ENCODE measurements at places on chromosomes 4 and X.
A peak's percentile ranks its signal among the peaks of the same experiment; 100 is the strongest.

DNA sequence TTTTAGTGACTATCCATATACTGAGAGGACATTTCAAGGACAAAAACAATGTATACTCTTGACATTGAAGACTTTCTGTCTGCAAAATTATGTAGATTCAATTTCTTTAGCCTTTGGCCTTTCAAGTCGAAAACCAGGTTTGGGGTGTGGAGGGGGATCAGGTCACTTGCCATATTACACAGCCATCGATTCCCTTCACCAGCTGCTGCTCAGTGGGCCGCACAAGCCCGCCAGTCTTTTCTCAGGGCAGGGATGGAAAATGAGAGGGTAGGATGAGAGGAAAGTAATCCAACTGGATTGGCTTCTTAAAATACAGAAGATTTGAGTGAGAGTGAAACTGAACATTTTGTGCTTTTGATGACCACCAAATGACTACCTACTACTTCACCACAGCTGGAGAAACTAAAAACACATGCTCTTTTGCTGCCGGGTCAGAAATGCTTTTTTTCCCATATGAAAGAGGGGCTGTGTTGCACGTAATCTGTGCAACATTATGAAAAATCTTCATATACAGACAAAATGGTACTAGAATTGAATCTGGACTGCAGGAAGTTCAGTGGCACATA, 51.4 kb downstream of the FHL1 start:
- no peak for DNase-seq

- no peak for DNase-seq
These were observed 20.9 kb downstream of the MAPK10 start for GRCh38 chr4:86338989-86339388.

DNA sequence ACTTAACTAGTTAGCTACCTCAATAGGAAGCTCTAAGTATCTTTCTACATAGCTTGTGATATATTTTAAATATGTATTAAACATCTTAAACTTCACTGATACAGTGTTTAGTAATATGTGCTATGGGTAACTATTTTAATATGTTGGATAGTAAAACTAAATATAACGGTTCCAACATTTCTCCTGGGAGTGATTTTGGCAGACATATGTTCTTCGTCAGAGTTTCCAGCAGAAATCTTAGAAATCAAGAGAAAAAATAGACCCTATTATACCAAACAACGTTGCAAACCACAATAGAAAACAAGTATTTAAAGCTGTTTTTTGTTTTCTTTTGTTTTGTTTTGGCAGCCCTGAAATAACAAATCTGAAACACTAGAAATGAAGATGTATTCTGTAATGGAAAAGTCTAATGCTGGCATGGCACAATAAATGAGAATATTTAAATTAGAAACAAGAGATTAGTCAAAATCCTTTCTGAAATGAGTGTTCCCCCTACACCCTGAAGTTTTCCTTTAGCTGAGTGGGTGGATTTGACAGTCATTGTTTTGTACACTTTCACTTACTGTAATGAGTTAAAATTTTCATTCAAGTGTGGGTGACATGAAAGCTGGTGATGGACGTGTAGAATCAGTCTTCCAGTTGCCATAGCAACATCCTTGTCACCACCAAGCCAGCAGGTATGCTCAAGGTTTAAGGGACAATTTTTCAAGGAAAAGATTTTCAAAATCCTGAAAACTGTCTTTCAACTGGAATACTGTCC, 233.5 kb downstream of the SCFD2 start:
- no peak for DNase-seq

- no peak for DNase-seq
These were observed 4.5 kb downstream of the CHRDL1 start for GRCh38 chrX:110791071-110791470.

DNA sequence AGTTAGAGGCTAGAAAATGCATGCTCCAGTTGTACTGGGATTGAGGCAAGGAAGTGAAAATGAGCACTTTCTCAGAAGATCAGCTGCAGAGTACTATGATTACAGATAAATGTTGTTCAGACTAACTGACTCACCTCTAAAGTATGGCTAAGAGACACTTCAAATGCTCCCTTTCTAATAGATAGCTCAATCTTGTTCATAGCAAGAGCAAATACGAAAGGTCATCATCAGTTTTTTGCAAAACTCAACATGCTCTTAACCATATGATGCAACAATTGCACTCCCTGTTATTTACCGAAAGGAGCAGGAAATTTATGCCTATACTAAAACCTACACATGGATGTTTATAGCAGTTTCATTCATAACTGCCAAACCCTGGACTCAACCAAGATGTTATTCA, 838.4 kb upstream of the INTU start:
- no peak for DNase-seq

GRCh38 chr4:56085275-56085674, 136.5 kb downstream of the CEP135 start:
- DNase-seq: no peak

DNA sequence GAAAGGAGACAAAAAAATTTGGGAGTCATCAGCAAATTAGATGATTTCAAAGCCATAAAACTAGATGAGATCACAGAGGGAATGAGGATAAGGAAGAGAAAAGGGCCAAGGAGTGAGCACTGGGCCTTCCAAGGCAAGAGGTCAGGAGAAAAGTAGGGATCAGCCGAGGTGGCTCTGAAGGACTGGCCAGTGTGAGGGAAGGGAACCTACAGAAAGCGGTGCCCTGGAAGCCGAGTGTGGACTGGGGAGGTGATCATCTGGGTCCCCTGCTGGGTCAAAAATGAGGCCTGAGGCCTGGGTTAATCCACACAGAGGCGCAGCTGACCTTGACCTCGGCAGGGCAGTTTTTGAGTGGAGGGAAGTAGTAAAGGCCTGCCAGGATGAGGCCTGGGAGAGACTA, 133.8 kb downstream of the SMIM20 start:
- no peak for DNase-seq

DNA sequence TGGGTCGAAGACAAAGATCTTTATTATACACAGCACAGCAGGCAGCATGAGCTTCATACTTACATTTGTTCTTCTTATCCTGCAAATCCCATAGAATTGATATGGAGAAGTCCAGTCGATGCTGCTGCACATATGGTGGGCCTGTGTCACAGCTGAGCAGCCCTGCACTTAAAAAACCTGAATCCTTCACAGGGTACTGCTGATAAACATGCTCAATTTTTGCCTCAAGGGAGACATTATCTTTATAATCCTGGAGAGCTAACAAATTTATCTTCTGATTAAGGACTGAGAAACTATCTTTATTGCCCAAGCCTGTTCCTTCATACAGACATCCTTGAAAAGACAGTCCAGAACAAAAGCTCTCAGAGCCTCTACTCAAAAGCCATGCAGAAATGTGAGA, 434.4 kb upstream of the FAM47C start:
- DNase-seq: no peak

GRCh38 chr4:139734201-139734874, 68.7 kb downstream of the MGST2 start:
- DNase-seq: peak; percentile 67

DNA sequence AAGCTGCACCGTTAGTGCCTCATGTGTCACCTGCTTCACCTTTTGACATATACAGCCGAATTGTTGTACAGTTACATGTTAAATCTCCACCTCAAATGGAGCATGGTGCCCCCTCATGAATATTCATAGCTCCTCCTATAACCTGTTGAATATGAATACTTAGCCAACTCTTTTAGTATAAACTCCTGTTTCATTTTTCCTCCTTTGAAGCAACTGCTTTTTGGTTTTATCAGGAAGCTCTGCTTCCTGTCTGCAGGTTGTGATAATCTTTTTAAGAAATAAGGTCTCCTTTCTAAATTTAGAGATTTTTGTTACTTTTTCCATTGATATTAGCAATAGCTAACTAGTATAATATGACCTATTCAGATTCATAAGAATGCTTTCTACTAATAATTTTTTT, 1429.2 kb upstream of the AGA start:
- no peak for DNase-seq

DNA sequence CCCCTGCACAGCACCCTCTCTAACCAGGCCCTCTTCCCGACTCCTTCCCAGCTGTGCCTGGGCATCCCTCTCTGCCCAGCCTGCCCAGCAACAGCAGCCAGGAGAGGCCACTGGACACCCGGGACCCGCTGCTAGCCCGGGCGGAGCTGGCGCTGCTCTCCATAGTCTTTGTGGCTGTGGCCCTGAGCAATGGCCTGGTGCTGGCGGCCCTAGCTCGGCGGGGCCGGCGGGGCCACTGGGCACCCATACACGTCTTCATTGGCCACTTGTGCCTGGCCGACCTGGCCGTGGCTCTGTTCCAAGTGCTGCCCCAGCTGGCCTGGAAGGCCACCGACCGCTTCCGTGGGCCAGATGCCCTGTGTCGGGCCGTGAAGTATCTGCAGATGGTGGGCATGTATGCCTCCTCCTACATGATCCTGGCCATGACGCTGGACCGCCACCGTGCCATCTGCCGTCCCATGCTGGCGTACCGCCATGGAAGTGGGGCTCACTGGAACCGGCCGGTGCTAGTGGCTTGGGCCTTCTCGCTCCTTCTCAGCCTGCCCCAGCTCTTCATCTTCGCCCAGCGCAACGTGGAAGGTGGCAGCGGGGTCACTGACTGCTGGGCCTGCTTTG, 1.1 kb downstream of the AVPR2 start:
- no peak for DNase-seq

GRCh38 chrX:1894740-1895139, 279.9 kb downstream of the ASMT start:
- no peak for DNase-seq

GRCh38 chr4:13059019-13059418, 425.1 kb downstream of the RAB28 start:
- DNase-seq: no peak

DNA sequence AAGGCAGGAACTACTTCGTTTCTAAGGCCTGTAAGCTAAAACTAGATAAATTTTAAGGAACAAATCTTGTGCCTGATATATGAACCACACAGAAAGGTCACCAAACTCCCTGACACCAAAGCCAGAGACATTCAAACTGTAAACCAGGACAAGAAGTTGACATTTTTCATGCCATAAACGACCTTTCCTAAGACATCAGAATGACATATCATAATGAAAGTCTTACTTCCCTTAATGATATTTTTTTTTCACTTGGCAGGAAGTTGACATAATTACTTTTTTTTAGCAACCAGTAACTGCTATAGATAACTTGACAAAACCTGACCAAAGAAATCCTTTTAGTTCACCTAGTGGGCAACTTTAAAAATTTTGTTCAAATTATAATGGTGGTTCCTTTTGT, 231.5 kb upstream of the AGTR2 start:
- no peak for DNase-seq

DNA sequence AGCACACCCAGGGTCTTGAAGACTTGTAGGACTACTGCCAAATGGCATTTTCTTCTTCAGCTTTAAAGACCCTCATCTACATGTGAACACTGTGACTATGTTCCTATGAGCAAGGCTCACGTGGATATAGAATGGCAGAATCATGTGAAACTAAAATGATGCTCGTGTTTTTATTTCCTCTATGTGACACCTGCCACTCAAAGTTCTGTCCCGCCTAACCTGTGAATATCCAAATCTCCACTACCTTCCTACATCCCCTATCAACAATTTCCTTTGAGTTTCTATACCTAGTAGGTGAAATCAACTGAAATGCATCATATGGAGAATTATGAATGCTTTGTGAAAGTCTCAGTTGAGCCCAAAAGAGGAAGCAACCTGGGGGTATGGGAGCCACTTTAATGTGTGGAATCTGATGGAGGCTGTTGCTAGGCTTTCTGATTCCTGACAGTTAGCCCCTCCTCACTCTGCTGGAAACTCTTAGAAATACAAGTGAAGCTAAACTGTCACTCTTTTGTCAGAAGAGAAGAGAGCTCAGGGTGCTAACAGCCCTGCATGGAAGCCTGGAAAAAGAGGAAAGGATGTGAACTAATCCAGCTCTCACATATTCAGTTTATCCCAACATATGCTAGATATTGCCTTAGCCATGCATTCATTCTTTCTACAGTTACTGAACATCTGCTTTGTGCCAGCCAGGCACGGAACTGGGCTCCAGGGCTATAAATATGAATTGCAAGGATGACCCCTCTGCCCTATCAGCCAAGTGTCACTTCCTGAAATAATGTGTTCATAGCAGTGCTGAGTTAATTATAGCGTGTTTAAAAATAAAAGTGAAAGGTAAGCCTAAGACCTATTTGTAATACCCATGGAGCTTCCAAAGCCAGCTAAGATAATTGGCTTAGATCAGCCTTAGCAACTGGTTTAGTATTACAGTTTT, 11.0 kb downstream of the LHFPL1 start:
- DNase-seq: no peak

DNA sequence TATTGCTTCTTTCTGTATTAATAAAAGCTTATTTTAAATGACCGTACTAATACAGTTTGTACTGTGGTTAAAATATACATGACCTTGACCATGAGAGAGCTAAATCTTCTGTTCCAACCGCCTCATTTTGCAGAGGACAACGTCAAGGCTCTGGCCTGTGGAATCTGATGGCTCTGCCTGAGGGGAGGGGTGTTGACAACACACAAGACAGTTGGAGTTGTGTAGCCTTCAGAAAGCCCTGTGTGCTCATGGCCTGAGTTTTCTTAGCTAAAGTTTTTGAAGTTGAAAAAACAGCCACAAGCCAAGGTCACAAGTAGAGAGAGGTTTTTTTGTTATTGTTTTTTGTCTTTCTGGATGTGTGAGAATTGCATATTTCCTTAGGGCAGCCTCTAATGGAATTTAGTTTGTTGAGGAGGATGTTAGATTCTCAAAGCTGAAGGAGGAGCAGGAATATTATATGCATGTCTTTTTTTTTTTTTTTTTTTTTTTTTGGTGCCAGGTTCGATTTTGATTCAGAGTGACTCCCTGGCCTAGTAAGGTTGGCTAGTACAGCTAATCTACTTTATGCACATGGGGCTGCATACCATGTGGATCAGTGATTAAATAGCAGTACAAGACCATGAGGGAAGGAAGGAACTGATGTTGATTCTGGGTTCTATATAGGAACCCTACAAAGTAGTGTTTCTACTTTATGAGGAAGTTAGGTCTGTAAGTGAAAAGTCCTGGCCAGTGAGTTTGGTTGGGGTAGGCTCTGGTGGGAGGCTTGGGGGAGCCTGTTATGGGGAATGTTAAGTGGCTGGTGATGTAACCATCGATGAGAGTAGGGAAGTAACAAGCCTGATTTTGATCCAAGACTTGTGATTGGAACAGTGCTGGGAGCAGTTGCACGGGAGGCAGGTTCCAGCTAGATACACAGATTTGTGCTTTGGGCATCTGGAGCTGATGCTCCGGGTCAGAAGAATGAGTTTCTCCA, 20.3 kb downstream of the SMS start:
- no peak for DNase-seq

GRCh38 chr4:14264437-14264836, 636.9 kb upstream of the BOD1L1 start:
- no peak for DNase-seq

GRCh38 chrX:15416133-15416993, 32.1 kb upstream of the VEGFD start:
- DNase-seq: no peak

DNA sequence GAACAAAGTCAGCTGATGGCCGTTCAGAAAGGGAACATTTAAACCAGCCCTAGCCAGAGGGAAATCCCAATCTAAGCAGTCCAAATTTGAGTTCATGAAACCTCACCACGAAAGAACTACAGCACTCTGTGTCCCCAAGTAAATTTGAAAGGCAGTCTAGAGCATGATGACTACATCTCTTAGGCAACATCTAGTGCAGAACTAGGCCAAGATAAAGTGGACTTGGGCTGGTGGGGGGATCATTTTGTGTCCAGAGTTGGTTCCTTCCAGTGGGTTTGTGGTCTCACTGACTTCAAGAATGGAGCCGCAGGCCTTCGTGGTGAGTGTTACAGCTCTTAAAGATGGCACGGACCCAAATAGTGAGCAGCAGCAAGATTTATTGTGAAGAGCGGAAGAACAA, 64.9 kb downstream of the KLHL4 start:
- DNase-seq: no peak

Measured in right lung (tissue), 10 donors.